Germinal center (tissue), 1 donor: ENCODE measurements at places on chromosomes 7 and 10.
A peak's percentile ranks its signal among the peaks of the same experiment; 100 is the strongest.

GRCh38 chr10:7518693-7519092, 107.9 kb upstream of the SFMBT2 start:
- DNase-seq, result no peak

DNA sequence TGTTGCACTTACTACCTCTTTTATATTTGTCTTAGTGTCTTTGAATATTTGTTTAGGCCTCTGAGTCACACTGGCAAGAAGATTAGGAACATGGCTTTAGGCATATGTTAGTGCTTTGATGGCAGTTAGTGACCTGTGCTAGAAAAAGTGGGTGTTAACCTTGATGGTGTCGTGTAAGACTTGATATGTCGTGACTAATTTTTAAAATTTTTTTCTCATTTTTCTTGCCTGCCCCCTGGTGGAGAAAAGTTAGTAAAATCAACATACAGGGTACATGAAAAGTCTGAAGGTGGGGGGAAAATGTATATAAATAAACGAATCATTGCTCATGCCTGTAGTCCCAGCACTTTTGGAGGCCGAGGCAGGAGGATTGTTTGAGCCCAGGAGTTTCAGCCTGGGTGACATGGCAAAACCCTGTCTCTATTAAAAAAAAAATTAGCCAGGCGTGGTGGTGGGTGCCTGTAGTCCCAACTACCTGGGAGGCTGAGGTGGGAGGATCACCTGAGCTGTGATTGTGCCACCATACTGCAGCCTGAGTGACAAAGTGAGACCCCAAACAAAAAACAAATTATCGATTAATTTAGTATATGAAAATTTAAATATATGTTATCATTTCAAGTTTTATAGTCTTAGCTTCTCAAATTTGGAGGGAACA, 44.6 kb downstream of the TAX1BP1 start:
- peak; percentile 22 for DNase-seq

DNA sequence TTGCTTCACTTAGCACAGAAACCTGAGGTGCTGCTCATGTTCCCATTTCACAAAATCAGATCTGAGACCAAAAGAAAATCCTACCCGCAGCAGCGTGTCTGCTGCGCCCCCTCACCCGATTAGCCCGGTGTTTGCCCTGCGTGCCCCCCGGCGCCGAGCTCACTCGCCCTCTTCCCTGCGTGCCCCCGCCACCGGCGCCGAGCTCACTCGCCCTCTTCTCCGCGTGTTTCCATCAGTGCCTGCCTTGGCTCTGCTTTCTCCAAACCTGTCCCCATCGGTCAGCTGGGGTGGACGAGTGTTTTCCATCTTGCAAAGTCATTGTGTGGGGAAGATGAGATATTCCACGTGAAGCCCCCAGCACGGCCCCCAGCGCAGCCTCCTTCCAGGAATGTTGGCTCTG, 225.3 kb upstream of the PITRM1 start:
- no peak for DNase-seq

- DNase-seq, result no peak
Observed at GRCh38 chr7:113730309-113730955, 188.4 kb downstream of the PPP1R3A start.

- DNase-seq, result peak; percentile 45
Observed at GRCh38 chr10:90751107-90751997, 106.5 kb downstream of the HTR7 start.

GRCh38 chr10:48478469-48478868, 126.4 kb downstream of the ARHGAP22 start:
- no peak for DNase-seq

- no peak for DNase-seq
Observed at GRCh38 chr10:96670786-96671185, 49.5 kb downstream of the PIK3AP1 start.

DNA sequence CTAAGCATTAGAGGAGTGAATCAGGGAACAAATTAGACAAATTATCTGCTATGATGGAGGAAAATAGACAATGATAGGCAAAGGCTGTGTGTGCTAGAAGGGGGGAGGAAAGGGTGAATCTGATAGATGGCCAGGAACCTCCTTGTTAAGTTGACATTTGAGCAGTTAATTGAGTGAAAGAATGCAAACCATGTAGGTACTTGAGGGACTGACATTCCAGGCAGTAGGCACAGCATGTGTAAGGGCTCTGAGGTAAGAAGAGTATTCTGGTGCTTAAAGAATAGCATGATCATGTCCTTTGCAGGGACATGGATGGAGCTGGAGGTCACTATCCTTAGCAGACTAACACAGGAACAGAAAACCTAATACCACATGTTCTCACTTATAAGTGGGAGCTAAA, 48.6 kb upstream of the TES start:
- DNase-seq, result no peak

- no peak for DNase-seq
Observed at GRCh38 chr7:22949944-22950343, 64.0 kb downstream of the HYCC1 start.

GRCh38 chr7:129764247-129765084, 152.9 kb downstream of the NRF1 start:
- no peak for DNase-seq

- DNase-seq, result no peak
Observed at GRCh38 chr7:138196971-138197896, 121.0 kb downstream of the AKR1D1 start.

DNA sequence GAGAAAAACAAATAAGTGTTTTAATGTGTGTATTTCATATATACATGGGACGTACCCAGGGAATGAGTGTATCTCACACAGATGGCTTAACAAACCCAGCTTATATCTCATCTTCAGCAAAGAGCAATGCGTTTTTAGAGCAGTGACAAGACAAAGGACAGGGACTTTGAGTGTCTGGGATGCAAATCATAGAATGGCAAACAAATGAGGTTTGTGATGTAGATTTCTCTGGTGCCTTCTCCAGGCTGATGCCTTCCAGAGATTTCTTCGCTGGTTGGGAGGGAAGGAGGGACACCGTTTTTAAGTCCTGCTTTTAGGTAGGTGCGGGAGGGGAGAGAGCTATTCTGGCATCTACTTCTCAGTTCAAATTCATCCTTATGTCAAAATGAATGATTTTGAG, 16.6 kb downstream of the LANCL2 start:
- DNase-seq, result no peak

DNA sequence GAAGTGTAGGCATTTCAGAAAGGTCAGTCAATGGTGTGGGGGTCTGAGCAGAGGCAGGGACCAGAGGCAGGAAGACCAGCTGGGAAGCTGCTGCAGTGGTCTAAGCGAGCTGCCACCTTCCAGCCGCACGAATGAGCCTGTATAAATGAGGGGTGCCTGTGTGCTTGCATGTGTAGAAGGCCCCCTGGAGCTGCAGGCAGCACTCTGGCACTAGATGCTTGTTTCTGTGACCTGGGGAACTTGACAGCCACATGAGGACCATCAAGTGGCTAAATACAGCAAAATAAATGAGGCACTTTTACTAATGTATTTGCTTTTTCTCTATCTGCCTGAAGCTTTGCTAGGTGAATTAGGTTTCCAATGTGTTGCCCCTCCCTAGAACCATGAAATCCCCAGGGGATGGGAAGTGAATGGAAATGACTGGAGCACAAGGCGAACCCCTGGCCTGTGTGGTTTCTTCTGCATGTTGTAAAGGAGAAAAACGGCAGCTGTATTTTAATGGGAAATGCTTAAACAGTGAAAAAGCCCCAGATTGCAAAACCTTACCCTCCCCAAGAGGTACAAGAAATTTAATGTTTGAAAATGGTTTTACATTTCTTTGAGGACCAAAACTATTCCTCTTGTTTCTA, 57.7 kb downstream of the PYROXD2 start:
- no peak for DNase-seq

- DNase-seq, result no peak
Observed at GRCh38 chr7:101947899-101948298, 130.5 kb downstream of the CUX1 start.

DNA sequence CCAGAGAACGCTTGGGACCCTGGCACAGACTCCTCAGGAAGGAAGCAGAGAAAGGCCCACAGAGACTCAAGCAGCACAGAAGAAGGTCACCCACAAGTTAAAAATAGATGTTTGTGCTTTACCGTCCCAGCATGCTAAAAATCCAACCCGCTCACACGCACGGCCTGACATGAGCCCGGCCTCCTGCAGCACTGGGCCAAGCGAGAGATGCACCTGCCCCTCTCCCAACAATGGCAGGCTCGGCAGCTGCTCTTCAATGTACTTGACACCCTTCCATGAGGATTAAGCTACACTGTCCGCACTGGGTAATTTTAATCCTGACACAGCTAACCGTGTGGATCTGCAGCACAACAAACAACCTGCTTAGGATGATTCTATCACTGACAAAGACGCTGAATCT, 9.3 kb downstream of the DIP2C start:
- DNase-seq, result no peak

- no peak for DNase-seq
Observed at GRCh38 chr10:112271982-112272381, 11.2 kb upstream of the TECTB start.

- DNase-seq, result no peak
Observed at GRCh38 chr7:43072530-43072929, 39.9 kb upstream of the HECW1 start.

DNA sequence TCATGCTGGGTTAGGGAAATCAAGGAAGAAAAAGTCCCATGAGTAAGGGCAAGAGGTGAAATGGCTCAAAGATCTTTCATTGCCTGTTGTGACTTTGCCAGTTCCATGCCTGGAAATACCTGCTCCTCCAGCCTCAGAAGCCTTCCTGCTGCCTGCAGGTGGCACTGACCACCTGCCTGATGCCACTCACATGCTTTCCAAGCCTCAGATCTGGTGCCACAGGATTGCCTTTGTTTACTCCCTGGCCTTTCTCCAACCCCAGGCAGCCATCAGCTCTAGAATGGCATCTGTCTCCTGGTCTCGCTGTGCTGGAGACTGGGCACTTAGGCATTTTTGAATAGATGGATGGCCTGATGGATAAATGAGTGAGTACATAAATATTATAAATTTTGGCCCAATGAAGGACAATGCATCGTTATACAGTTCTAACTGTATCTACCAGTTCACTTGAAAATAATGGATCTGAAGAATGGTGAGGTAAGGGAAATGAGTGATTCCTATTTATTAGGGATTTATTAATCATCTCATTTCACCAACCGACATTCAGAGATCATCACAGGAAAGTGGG, 657.2 kb downstream of the INHBA start:
- DNase-seq, result no peak

GRCh38 chr7:141119187-141119586, 45.3 kb downstream of the TMEM178B start:
- DNase-seq, result no peak

DNA sequence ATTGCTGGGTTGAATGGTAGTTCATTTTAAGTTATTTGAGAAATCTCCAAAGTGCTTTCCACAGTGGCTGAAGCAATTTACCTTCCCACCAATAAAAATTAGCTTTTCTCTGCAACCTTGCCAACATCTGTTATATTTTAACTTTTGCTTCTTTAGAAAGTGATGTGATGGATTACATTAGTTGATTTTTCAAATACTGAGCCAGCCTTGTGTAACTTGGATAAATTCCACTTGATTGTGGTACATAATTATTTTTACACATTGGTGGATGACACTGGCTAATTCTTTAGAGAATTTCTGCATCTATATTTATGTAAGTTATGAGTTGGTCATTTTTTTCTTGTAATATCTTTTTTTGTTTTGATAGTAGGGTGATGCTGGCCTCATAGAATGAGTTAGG, 634.1 kb downstream of the GALNT17 start:
- no peak for DNase-seq

DNA sequence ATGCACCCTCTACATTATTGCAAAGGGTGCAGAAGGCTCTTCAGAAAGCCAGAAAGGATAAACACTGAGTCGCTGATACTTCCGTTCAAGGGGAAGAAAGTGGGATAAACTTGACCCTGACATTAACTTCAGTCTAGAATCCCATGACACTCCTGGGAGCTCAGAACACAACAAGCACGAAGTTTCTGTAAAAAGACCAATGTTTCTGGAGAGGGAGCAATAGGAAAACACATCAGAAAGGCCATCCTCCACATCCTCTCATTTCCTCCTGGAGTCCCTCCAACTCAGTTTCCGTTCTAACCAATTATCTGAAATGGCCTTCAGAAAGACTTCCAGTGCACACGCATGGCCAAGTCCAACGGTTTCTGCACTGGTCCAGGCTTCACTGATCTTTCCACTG, 113.5 kb downstream of the SORBS1 start:
- DNase-seq, result no peak

DNA sequence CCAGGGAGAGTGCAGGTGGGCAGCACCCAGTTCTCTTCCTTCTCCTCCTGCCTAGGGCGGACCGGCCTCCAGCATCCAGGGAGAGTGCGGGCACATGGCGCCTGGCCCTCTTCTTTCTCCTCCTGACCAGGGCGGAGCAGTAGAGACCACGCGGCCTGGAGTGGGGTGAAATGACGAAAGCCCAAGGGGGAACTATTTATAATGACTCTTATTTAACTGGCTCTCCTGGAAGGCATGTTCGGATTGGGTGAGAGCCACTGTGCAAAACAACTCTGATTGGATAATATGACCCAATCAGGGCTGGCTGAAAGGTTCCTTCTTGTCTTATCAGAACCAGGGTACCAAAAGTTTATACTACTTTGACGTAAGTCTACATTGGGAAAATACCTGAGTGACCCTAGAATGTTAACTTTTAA, 63.1 kb downstream of the ZNF37A start:
- no peak for DNase-seq

DNA sequence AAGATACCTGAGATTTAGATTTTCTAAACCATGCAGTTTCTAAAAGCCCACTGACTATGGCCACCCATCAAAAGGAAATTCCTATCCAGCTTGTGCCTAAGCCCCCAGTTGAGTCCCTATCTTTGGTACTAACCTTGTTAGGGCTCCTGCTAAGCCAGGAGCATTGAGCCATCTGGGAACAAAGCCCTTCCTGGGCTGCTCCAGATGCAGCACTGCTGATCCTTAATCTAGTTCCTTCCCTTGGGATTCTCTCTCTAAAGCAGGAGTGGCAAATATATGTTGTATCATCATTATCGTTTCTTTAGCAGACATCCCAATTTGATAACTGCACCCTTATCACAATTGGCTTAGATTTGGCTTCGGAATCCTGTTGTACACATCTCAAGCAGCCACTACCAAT, 24.7 kb upstream of the PDLIM1 start:
- DNase-seq, result no peak

DNA sequence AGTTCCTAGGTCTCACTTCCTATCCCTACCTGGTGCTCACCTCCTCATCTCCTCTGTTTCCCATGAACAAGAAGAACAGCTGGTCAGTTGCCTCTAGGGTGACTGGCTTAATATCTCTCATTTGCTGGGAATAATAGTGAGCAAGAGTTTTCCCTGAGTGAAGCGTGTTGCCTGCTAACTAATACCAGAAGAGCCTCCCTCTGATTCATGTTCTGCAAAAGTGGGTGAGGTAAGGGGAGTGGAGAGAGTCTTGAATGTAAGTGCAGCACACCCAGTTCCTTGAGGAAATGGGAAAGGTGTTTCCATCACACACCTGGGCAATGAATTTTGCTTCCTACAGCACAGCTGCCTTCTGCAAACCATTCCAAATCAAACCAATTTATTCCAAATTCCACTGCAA, 29.6 kb downstream of the FZD1 start:
- DNase-seq, result no peak

- no peak for DNase-seq
Observed at GRCh38 chr7:28292834-28293526, 112.4 kb upstream of the JAZF1 start.

DNA sequence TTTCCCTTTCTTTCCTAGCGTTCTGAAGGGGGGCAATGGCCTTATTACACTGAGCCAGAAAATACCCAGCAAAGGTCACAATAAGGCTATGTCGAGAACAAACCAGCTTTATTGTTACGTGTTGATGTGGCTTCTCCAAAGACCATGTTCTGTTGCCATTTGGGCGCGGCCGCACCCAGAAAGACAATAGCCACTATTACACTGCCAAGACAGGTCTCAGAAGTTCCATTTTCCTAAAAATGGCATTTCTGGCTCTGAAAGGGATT, 77.8 kb downstream of the PROSER2 start:
- no peak for DNase-seq
